ENCODE measurements at places on chromosomes 3 and 15.

DNA sequence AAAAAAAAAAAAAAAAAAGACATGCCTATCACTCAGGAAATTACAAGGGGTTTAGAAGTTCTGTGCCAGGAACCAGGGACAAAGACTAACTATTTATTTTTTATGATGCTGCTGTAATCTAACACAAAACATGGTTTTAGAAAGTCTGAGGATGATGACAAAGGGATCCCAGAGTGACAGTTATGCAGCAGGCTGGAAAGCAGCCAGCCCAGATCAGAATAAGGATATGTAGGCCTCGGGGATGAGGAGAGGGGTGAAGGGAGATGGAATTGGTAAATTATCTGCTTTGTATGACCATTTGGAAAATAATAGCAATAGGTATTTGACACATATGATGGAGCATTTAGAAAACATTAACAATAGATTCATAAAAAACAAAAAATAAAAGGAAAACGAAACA lies 34.1 kb upstream of the NMD3 start:
- no peak for DNase-seq

DNA sequence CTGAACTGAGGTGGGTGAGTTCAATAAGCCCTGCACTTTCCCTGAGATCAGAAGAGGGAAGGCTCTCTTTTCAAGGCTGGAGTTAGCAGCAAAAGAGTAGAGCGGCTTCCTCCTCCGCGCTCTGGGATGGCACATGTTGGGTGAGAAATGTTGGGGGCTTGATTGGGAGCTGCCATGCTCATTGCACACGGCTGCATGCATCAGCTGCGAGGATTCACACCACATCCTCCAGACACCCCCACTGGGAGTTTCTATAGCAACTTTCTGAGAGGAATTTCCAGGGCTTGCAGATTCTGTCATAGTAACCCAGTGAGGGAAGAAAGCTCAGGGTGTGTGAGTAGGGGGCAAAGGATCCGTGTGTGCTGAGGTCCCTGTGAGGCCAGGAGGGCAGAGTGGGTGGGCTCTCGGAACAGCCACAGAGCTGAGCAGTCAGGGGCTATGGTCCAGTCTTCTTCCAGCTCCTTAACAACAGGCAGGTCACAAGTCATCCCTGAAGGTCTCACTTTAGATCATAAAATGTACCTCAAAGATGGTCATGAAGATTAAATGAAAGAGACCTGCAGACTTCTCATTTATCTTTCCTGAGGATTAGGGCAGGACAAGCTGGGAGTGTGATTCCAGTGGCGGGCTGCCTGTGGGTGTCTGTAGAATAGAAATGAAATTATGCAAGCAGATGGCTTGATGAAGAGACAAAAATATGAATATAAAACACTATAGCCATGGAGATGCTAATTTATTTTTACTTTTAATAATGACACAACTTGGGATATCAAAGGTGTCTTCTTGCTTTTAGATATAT lies 75.7 kb upstream of the CHRNA7 start:
- no peak for DNase-seq

GRCh38 chr15:80558631-80559319 lies 136.3 kb upstream of the ABHD17C start:
- DNase-seq = no peak

DNA sequence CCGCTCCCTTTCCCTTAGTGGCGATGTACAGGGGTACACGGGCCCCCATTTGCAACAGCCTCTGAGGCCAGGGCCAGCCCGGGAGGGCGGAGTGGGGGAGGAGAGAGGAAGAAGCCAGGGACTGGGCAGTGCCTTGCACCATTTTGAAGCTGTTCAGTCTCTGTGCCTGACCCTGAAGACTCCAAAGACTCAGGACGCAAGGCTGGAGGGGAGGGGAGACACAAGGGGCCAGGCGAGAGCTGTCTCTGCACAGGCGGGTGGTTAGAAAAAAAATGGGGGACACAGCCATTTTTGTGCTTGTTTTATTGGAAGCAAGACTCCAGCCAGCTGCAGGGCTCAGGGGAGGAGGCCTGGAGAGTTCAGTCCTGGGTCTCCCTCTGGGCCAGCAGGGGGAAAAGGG lies 1.6 kb downstream of the RPP25 start:
- no peak for DNase-seq

- no peak for DNase-seq
Measured at GRCh38 chr3:78496501-78496900, 1271.3 kb downstream of the ROBO1 start.

GRCh38 chr3:178513546-178514380 lies 22.5 kb upstream of the KCNMB2 start:
- DNase-seq = no peak

GRCh38 chr3:111577798-111578685 lies 17.1 kb downstream of the ZBED2 start:
- no peak for DNase-seq

GRCh38 chr3:124741027-124741426 lies 10.8 kb downstream of the UMPS start:
- DNase-seq = no peak
